Activated CD4-positive, alpha-beta T cell treated with anti-CD3 and anti-CD28 coated beads, Interleukin-2, Interleukin-6, amounts not matched to agents 100 ng/mL and 50 ng/mL, durations not matched to agents 16 hours and 8 hours (primary cell): ENCODE measurements at places on chromosomes 6 and 20.
A peak's percentile ranks its signal among the peaks of the same experiment; 100 is the strongest.

- DNase-seq, result no peak
Observed at GRCh38 chr20:32651537-32651936, 22.2 kb downstream of the C20orf203 start.

DNA sequence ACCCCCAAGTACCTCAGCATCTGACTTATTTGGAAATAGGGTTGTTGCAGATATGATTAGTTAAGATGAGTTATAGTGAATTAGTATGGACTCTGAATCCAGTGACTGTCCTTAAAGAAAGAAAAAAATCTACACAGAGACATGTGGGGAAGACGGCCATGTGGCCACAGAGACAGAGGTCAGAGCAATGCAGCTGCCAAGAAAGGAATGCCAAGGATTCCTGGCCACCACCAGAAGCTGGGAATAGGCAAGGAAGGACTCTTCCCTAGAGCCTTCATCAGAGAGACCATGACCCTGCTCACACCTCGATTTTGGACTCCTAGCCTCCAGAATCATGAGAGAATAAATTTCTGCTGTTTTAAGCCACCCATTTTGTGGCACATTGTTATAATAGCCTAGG, 81.8 kb downstream of the FYN start:
- DNase-seq, result no peak

DNA sequence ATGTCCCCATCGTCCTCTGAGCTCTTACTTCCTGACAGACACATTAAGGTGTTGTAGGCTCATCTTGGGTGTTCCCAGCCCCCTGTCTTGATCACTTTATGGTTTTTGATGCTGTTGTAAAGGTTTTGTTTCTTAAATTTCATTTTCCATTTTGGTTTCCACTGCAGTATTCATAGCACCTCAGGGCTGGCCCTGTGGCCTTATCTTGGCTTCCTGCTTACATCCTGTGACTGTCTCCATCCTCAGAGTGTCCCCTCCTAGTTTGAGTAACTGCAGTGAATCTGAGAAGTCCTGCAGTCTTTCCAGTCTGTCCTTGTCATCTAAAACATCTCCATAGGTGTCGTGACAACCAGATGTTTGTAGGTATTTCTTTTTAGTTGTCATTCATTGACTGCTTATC, 50.9 kb downstream of the JARID2 start:
- peak; percentile 79 for DNase-seq

- DNase-seq, result no peak
Observed at GRCh38 chr20:32332614-32333013, 25.5 kb upstream of the ASXL1 start.

- no peak for DNase-seq
Observed at GRCh38 chr20:10731190-10731965, 57.6 kb upstream of the JAG1 start.

DNA sequence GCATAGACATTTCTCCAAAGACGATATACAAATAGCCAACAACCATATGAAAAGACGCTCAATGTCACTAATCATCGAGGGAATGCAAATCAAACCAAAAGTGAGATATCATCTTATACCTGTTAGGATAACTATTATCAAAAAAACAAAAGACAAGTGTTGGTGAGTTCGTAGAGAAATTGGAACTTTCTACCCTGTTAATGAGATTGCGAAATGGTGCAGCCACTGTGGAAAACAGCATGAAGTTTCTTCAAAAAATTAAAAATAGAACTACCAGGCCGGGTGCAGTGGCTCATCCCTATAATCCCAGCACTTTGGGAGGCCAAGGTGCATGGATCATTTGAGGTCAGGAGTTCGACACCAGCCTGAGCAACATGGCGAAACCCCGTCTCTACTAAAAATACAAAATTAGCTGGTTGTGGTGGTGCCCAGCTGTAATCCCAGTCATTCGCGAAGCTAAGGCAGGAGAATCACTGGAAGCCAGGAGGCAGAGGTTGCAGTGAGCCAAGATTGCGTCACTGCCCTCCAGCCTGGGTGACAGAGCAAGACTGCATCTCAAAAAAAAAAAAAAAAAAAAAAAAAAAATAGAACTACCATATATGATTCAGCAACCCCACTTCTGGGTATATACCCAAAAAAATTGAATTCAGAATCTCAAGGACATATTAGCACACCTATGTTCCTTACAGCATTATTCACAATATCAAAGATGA, 170.0 kb upstream of the ZNF184 start:
- no peak for DNase-seq

- peak; percentile 1 for DNase-seq
Observed at GRCh38 chr6:50655848-50656453, 57.4 kb upstream of the TFAP2D start.

DNA sequence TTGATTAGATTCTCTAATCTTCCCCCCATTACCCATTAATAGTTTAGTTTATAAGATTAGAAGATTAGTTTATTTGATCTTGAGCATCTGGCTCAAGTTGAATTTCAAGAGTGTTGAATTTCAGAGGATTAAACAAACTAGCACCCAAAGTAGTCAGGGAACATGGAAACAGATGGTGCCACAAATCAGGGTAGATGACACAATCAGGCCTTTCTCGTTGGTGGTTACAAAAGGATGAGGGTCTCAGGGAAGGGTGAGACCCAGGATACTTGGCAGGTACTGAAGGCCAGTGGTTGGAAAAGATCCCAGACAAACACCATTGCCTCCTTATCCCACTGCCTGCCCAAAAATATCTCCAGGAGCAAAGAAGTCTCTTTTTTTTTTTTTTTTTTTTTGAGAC, 29.5 kb upstream of the ADGRF1 start:
- DNase-seq, result no peak

- no peak for DNase-seq
Observed at GRCh38 chr20:61691978-61692377, 373.7 kb downstream of the TAF4 start.

GRCh38 chr6:132506869-132507808, 5.8 kb downstream of the STX7 start:
- no peak for DNase-seq

DNA sequence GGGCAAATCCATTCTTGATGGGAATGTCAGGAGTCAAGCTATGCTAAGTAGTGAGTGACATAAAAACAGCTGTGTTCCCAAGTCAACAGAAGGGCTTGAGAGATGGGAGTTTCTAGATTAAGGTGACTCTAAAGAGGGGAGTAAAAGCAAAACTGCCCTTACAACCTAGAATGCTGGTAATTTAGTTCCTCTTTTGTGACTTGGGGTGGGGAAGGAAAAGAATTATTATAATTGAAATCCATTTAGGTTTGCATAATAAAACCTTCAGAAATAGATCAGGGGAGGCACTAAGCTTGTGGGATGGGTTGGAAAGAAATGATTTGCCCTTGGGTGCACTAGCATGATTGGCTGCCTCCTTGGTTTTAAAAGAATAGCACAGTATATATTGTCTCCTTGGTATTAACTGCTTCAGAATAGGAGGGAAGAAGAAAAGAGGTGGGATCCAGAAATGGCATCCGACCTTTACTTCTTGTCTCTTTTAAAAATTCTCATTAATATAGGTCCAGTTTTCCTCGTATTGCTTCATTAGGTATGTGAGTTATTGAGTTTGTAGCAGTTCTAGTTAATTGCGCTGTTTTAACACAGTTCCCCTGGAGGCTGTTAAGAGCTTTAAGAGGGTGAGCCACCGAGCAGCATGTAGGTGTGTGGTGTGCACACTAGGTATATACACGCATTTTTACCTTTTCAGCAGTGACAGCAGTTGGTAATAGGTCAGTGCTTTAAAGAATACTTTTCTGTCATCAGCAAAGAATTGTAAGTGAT, 95.3 kb upstream of the VSTM2L start:
- DNase-seq, result no peak

DNA sequence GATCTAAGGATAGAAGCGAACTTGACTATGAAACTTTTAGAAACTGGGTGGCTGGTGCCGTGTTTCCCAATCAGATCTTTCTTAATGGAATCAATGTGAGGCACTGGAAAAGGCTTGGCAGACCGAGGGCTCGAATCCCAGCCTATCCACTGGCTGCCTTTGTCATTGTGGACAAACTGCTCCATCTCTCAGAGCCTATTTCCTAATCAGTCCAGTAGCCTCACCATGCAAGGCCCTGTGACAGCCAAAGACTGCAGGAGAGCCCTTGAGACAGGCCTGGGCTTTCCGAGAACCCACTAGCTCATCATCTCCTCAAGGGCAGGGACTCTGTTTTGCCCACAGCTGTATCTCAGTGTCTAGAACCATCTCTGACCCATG, 43.4 kb downstream of the SPDEF start:
- DNase-seq, result no peak

GRCh38 chr6:163086624-163086920, 327.9 kb upstream of the QKI start:
- no peak for DNase-seq

DNA sequence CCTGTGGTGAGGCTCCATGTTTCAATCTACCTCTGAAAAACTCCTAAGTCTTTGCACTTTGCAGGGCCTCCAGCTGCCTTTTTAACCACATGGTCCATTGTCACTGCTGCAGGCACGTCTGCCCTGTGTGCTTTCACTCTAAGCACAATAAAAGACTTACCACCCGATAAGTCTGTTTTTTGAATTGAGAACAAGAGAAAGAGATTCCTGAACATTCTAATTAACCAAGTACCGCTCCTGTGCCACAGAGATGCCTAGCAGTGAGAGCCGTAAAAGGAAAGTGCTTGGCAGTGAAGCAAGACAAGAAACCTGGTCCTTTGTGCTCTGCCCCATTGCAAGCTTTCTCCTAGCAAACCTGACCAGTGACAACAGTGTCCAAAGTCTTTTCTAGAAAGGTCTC, 487.6 kb upstream of the FLRT3 start:
- no peak for DNase-seq

- DNase-seq, result no peak
Observed at GRCh38 chr20:709423-709822, 33.8 kb upstream of the SCRT2 start.

- DNase-seq, result no peak
Observed at GRCh38 chr20:59340201-59340885, 39.9 kb downstream of the EDN3 start.

DNA sequence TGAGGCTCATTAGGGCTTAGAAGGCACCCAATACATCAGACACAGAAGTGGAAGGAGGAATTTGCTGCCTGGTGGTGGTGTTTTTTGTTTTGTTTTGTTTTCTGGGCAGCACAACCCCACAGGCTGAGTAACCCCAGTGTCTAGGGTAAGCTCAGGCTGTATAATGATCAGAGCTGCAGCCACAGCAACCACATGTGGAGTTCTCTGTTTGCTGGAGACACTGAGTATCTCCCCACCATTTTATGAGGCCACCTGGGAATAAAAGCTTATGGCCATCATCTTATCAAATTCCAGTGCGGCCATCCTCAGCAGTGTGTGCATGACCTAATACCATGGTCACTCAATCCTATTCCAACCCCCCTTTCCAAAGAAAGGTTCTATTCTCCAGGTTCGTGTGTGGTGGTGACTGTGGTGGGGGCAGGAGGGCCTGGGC, 3.4 kb upstream of the DLL1 start:
- no peak for DNase-seq

DNA sequence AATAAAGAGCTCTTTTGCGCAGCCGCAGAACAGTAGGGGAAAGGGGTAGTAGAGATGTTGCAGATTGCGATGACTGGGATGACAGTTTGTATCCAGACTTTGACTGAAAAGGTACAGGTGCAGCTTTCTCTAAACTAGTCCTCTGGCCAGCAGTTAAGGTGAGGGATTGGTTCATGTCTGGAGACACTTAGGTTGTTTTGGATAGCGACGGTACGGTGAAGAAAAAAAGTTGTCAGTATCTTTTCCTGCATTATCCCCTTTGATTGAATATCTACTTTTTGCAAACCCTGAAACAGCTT, 537 bp downstream of the PRR3 start:
- no peak for DNase-seq

GRCh38 chr6:45787384-45787783, 228.3 kb downstream of the CLIC5 start:
- DNase-seq, result no peak

DNA sequence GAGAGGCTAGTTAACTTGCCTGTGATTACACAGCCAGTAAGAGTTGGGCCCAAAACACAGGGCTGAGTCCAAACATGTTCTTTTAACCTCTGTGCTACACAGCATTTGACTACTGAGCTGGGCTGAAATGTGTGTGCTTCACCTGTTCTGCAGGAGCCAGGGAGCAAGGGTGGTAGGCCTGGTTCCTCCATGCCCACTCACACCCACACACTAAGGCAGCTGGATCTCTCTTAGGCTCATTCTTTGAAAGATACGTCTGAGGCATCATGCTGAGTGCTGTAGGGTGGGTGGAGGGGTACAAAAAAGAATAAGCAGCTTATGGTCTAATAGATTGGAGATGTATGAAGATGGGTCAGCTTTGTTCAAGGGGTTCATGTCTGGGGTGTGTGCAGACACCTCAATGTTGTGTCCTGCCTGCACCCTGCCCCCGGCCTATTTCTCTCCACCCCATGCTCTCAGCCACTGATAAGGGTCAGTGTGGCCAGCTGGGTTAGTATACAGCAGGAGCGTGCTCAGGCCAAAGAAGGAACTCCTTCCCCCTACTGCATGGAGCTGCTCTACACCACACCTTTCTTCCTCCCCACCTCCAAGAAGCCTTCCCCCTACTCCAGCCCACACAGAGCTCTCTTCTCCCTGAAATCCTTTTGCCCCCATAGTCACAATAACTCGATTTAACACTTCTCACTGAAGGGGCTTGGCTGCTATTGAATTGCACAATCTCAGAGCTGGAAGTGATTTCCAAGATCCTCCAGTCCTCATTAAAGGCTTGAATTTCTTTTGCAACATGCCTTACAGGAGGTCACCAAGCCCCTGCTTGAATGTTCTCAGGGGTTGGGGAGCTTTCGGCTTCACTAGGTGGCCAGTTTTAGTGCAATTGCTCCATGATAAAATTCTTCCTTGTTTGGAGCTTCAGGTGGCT, 3.4 kb downstream of the PPP2R5D start:
- DNase-seq, result no peak

GRCh38 chr6:5752391-5752680, 254.4 kb downstream of the NRN1 start:
- no peak for DNase-seq

GRCh38 chr6:99026135-99026534, 78.4 kb upstream of the FBXL4 start:
- no peak for DNase-seq

DNA sequence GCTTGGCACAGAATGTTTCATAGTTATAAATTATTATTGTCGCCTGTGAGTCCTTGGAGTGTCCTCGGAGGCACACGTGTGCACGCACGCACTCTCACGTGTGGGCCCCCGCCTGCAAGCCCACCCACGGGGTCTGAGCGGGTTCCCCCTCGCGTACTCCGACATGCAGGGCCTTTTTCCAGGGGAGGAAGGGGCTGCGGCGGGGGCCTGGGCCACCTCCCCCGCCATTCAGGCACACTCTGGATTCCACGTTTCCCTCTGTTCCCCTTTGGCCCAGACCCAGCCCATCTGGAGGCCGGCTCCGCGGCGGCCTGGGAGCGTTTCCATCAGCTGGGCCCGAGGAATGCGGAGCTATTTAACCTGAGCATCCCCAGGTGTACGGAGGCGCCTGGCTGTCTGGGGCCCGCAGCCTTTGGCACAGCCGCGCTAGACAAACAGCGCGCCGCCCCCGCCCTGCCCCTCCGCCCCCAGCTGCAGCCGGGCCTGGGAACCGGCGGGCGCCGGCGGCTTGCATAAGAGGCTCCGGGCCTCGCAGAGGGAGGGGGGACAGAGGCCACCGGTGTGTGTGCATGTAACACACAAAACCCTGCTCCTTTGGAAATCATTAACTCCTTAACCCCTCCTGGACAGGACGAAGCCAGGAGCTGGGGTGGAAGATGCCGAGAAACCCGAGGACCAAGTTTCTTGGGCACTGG, 3.3 kb downstream of the ID1 start:
- DNase-seq, result no peak

GRCh38 chr6:37168163-37168758, 1.7 kb upstream of the PIM1 start:
- no peak for DNase-seq
